ENCODE measurements at places on chromosomes 16 and 17.

- DNase-seq = no peak
Measured at GRCh38 chr16:81201267-81201666, 37.2 kb upstream of the BCO1 start.

DNA sequence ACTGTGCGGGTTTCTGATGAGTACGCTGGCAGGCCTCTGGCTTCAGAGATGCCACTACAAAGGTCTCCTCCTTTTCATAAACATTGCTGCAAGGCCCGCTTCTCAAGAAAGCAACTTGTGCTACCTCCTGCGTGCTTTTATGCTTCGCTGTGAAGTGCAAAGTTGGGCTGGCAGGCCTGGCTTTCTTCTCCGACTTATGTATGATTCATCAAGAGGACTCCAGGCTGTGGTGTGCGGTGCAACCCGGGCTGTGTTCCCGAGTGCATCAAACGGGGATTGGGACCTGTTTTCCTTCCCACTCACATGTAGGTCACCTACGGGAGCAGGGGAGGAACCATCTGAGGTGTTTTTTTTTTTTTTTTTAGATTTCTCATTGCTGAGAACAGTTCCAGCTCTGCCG is 534.1 kb downstream of the WWOX start:
- DNase-seq = no peak

- DNase-seq = no peak
Measured at GRCh38 chr16:59469266-59469665, 735.1 kb upstream of the GOT2 start.

- DNase-seq = no peak
Measured at GRCh38 chr17:12623220-12623848, 42.4 kb upstream of the MYOCD start.

- no peak for DNase-seq
Measured at GRCh38 chr17:77118251-77118928, 22.4 kb upstream of the SEC14L1 start.

- no peak for DNase-seq
Measured at GRCh38 chr17:81333616-81334368, 38.7 kb upstream of the SLC38A10 start.

DNA sequence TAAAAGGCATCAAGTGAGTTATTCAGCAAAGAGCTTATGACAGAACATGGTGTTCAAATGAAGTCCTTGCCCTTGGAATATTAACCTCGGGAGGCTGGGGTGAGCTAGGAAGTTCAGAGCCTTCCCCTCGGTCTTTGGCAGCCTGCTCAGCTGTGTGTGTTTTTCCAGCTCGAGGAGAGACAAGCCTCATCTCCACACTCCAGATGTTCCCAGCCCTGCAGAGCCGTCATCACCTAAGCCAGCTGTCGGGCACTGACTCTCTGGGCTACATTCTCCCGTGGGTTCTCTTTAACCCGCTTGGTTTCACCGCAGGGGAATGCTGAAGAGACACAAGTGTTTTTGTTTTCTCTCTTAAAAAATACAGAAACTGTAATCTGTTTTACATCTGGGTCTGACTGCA is 47.1 kb downstream of the IRX3 start:
- no peak for DNase-seq

DNA sequence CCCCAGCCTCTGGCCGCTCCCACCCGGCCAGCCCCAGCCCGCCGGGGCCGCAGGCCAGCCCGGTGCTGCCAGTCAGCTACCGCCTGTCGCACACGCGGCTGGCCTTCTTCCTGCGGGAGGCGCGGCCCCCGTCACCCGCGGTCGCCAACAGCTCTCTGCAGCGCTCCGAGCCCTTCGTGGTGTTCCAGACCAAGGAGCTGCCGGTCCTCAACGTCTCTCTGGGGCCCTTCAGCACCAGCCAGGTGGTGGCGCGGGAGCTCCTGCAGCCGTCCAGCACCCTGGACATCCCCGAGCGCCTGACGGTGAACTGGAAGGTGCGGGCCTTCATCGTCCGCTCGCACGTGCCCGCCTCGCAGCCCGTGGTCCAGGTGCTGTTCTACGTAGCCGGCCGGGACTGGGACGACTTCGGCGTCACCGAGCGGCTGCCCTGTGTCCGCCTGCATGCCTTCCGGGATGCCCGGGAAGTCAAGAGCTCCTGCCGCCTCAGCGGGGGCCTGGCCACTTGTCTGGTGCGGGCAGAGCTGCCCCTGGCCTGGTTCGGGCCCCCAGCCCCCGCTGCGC is 46.8 kb downstream of the TMEM132E start:
- no peak for DNase-seq

DNA sequence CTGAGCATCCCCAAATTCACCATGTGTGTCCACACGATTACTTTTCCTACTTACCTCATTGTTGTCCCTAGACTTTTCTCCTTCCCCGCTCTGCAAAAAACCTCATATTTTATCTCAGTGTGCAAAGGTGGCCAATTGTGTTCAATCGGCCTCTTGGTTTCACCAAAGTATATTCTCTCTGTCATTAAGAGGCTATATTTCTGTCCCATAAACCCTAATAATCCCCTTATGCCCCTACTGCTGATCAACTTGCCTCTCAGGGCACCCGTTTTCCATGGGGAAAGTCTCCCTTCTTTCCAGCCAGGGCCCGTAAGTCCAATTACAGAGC is 11.6 kb downstream of the CES2 start:
- no peak for DNase-seq

DNA sequence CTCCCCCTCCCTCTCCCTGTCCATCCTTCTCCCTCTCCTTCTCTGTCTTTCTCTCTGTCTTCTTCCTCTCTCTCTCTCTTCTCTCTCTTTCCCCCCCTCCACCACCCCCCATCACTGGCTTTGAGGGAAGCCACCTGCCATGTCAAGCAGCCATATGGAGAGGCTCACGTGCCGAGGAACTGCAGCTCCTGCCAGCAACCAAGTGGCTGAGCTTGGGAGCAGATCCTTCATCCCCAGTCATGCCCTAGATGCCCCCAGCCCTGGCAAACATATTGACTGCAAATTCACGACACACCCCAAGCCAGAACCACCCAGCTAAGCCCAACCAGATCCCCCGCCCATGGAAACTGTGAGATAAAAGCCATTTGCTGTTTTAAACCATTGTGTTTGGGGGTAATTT is 40.9 kb upstream of the RBFOX3 start:
- DNase-seq = no peak

DNA sequence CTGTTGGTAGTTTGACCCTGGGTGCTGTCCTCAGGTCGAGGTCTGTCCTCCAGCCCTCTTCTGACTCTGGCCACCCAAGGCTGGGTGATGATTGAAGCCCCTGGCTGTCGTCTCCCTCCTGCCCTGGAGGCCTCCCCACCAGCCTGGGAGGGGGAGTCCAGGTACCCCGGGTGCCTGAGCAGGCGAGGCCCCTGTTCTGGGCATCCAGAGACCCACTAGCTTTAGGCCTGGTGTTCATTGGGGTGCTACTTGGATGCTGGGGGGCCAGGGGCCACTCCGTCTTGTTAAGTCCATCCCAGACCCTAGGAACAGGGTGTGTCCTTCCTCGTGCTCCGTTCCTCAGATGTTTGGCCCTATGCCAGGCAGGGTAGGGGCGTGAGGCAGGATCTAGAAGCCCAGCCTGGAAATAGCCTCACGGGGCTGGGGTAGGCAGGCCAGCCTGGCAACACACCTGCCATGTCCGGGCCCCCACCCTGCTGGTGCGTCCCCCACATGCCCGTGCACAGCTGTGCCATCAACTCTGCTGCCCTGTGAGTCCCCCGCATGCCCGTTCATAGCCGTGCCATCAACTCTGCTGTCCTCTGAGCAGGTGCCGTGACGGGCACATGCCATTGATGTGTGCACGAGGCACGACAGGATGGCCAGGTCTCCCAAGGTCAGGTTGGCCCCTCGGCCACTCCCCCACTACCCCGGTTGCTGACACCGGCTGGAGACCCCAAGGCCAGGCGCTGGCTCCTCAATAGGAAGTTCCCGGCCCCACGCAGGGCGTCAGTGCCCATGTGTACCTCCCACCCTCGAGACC is 36.9 kb downstream of the GINS2 start:
- no peak for DNase-seq

- DNase-seq = no peak
Measured at GRCh38 chr16:81543571-81543970, 99.0 kb downstream of the CMIP start.

DNA sequence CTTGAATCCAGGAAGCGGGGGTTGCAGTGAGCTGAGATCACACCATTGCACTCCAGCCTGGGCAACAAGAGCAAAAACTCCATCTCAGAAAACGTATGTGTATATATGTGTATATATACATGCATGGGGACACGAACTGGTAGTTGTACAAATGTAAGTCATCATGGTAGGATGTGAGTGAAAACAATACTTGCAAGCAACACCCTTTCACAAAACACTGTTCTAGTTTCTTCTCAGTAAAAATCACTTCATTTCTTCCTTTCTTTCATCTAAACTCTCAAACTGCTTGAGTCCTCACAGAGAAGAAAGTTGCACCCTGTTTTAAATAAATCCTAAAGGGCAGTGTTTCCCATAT is 51.8 kb downstream of the METTL16 start:
- no peak for DNase-seq

DNA sequence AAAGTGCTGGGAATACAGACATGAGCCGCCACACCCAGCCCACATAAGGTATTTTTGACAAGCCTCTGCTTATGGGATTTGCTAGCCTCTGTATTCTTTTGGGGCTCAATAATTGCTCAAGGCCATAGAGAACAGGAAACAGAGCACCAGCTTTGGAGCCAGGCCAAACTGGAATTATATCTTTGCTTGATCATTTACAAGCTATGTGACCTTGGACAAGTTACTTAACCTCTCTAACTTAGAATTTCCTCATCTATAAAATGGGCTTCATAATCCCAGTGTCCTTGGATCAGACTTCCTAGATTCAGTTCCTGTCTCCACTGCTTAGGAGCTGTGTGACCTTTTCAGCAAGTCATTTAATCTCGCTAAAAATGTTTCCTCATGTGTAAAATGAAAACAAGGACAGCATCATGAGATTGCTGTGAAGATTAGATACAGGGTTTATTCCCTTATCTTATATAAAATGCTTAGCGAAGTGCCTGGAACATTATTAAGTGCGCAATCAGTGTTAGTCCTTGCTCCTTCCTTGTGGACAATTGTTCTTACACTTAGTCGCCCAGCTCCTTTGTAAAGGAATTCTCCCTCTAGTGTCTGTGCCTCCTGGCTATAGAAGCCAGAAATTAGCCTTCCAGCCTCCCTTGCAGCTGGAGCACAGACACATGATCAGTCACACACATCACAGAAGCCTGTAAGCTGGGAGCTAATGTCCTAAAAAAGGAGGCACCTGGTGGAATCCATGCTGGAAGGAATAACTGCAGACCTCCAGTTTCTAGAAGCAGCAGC is 16.6 kb downstream of the KRT9 start:
- DNase-seq = no peak

DNA sequence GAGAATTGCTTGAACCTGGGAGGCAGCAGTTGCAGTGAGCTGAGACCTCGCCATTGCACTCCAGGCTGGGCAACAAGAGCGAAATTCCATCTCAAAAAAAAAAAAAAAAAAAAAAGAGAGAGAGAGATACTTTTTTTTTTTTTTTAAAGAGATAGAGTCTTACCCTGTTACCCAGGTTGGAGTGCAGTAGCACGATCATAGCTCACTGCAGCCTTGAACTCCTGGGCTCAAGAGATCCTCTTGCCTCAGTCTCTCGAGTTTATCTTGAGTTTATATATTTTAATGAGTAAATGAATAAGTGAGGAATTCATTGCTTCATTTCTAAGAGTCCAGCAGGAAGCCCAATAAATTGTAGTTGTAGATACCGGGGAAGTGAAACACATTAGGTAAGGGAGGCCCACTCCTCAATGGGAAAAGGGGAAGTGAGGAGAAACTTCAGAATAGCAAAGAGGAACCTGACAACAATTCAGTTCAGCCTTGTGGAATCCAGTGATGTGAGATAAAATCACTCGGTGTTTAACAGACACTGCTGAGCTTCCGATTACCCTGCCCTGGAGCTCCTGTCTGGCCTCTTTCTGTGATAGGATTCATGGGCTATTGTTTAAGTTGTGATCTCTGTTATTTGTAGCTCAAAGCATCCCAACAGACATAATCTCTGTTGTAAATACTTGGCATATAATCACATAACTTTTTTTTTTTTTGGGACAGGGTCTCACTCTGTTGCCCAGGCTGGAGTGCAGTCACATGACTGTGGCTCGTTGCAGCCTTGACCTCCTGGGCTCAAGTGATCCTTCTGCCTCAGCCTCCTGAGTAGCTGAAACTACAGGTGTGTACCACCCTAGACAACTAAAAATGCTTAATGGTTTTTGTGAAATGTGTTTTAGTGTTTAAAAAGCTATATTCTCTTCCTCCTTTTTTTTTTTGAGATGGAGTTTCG is 15.8 kb upstream of the ITGAM start:
- DNase-seq = no peak

- DNase-seq = no peak
Measured at GRCh38 chr17:81406117-81406953, 11.1 kb downstream of the BAHCC1 start.

GRCh38 chr16:48317614-48318315 is 67.4 kb downstream of the SIAH1 start:
- DNase-seq = no peak

GRCh38 chr17:72515291-72516065 is 394.7 kb downstream of the SOX9 start:
- DNase-seq = no peak

DNA sequence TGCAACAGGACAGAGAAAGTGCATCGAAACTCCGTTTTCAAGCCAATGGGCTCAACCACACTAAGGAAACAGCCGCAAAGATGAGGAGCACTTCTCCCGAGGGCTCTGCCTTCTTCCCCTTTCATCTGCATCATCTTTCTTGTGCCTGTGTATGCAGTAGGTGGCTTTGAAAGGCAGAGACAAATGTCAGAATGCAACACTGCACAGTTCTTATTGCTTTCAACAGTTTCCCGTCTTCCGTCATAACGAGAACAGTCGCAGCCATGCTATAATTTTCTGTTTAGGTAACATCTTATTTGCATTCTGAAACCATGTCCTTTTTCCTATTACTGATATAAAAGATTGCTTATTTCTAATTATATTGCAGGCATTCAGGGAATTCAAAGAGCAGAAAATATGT is 205.2 kb downstream of the SLC39A11 start:
- DNase-seq = no peak

GRCh38 chr17:59287891-59288290 is 43.6 kb upstream of the YPEL2 start:
- no peak for DNase-seq

DNA sequence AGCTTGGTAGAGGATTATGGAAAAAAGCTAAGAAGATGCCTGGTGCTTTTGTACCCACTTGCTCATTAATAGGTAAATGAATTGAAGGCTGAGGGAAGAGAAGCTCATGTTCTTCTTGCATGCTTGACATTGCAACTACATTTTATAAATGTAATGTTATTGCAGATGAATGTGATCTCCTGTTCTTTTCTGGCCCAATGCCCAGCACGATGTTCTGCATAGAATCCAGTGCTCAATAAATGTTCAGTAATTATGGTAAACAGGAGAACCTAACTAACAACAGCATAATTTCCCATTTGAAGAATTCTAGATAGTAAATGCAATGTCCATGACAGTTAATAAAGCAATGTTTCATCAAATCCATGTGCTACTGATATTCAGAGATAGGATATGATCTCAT is 638.2 kb upstream of the SOX9 start:
- no peak for DNase-seq

Measured in AG09319 (cell line).